Esophagus muscularis mucosa (tissue), 4 donors: ENCODE measurements at places on chromosomes 11 and 22.

- no peaks in the 10 kb centered on the region for H3K27me3 ChIP-seq
- no peaks in the 10 kb centered on the region for H3K4me1 ChIP-seq
These were observed 323.7 kb upstream of the NARS2 start for GRCh38 chr11:78898266-78898775.

GRCh38 chr22:19419086-19419463 is 12.5 kb downstream of the HIRA start:
- peaks cover 23% of the 10 kb centered on the region for H3K4me1 ChIP-seq
- H3K4me3 ChIP-seq, result no peak overlapping the region
- peaks cover 4% of the 10 kb centered on the region for H3K36me3 ChIP-seq

DNA sequence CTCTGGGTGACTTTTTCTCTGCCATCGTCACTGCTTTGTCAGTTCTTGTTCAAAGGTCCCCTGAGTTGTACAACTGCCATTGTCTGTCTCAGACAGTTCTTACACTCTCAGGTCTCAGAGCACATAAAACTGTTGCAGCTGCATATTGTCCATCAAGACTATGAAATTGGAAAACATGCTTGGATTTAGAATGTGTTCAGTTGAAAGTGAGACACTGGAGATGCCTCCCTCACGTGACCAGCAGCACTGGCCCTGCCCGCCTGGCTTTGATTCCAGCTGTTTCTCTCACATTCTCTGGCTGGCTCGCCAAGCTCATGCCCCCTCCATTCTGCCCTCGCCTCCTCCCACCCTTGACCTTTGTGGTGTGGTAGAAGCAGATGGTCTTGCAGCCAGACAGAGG is 244.2 kb downstream of the NTM start:
- DNase-seq, result no peak
- H3K36me3 ChIP-seq, result no peaks in the 10 kb centered on the region
- no peak overlapping the region for H3K4me3 ChIP-seq

DNA sequence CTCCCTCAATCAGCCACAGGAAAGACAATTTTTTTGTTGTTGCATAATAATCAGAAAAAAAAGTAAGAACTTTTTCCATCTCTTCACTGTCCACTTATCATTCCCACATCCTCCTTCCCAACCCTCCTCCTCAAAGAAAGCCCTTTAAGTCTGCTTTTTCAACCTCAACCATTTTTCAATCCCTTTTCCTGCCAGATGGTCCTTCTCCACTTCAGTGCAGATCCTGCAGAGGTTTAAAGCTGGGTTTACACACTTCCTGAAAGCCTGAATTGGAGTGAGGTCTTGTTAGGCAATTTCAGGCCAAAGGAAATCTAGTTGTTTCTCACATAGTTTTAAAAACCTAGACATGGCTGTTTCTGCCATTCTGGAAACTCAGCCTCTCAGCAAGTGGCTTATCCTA is 78.3 kb downstream of the RPL27A start:
- H3K4me3 ChIP-seq, result no peak overlapping the region
- H3K4me1 ChIP-seq, result peaks cover 80% of the 10 kb centered on the region
- H3K27ac ChIP-seq, result peak overlapping the region; percentile 88
- no peaks in the 10 kb centered on the region for H3K27me3 ChIP-seq
- no peak for DNase-seq
- H3K36me3 ChIP-seq, result no peaks in the 10 kb centered on the region

GRCh38 chr11:44383246-44383645 is 73.3 kb upstream of the ALX4 start:
- no peak for DNase-seq
- H3K4me3 ChIP-seq, result no peak overlapping the region
- no peak overlapping the region for H3K27ac ChIP-seq
- H3K36me3 ChIP-seq, result no peaks in the 10 kb centered on the region

DNA sequence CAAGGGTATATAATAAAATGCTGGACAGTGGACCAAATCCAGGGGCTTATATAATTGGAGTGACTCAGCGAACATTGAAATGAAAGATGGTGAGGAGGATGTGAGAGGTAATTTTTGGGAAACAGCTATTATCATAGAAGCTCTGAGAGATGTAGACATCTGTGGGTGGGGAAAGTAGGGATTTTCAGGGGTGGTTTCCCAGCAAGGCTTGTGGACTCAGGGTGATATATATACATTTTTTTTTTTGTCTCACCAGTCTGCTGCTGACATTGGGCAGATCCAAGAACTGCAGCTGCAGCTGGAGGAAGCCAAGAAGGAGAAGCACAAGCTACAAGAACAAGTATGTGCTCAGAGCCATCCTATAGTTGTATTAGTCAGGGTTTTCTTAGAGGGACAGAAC is 208.1 kb downstream of the MYO18B start:
- no peaks in the 10 kb centered on the region for H3K36me3 ChIP-seq
- no peak for DNase-seq
- no peak overlapping the region for H3K27ac ChIP-seq
- H3K27me3 ChIP-seq, result no peaks in the 10 kb centered on the region
- no peak overlapping the region for H3K4me3 ChIP-seq

DNA sequence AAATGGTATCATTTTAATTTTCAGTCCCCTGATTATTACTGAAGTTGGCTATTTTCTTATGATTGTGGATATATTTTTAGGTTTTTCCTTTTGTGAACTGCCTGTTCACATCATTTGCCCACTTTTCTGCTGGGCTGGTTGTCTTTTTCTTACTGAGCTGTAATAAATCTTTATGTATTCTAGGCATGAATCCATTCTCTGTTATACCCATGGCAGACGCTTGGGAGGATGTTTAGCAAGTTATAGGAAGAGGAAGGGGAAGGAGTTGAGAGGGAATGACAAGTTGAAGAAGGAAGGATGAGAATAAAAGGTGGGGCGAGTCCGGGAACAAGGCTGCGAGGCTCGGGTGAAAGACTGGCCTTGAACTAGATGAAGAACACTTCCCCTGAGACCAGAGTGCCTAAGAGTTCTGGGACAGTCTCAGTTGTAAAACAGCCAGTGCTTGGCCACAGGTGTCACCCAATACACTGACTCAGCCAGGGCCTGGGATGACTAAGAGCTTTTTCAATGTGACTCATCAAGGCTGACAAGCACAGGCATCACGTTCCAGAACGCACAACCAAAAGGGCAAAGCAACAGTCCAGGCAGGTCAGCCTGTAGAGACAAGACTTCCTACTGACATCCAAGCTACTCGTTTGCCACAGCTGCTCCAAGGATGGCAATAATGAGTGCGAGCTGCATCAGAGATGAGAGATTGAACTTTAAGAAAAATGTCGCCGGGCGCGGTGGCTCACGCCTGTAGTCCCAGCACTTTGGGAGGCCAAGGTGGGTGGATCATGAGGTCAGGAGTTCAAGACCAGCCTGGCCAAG is 35.2 kb downstream of the LRFN4 start:
- DNase-seq, result no peak
- no peaks in the 10 kb centered on the region for H3K36me3 ChIP-seq

GRCh38 chr11:2113776-2114175 is 25.4 kb downstream of the IGF2 start:
- peaks cover 10% of the 10 kb centered on the region for H3K4me1 ChIP-seq
- DNase-seq, result no peak
- H3K4me3 ChIP-seq, result no peak overlapping the region
- H3K27ac ChIP-seq, result no peak overlapping the region
- no peaks in the 10 kb centered on the region for H3K27me3 ChIP-seq
- H3K36me3 ChIP-seq, result no peaks in the 10 kb centered on the region

GRCh38 chr11:16924462-16924825 is 89.8 kb downstream of the PLEKHA7 start:
- no peaks in the 10 kb centered on the region for H3K27me3 ChIP-seq
- no peaks in the 10 kb centered on the region for H3K36me3 ChIP-seq
- no peak for DNase-seq
- peaks cover 29% of the 10 kb centered on the region for H3K4me1 ChIP-seq

- DNase-seq, result no peak
- peaks cover 11% of the 10 kb centered on the region for H3K4me1 ChIP-seq
- peaks cover 11% of the 10 kb centered on the region for H3K36me3 ChIP-seq
- no peak overlapping the region for H3K27ac ChIP-seq
These were observed 4.9 kb downstream of the LARGE2 start for GRCh38 chr11:45927332-45927683.

DNA sequence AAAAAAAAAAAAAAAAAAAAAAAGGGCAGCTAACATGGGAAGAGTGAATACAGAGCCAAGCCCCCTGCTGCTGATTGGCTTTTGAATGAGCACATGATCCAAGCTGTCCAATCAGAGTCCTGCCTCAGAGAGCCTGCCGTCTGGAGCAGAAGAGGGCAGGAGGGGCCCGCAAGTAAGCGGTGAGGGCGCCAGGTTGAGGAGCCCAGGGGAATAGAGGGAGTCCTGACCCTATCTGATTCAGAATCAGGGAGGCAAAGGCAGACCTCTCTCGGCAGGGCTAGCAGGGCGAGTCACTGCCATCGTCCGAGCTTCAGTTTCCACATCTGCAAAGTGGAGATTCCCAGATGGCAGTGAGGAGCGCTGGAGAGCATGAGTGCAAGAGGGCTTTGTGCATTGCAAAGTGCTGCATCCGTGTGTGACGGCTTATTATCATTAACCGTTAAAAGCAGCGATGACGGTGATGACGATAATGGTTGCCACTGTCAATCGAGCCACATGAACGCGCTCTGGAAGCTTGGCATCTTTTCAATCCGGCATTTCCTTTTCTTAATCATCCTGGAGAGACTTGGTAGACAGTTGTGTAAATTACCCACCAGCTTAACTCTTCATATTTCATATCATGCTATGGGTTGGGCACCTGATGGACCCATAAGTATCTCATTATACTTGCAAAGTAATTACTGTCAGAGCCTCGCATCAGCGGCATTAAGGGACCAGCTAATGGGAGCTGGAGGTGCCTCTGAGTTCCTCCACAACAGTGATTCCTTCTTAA is 68.6 kb upstream of the ATXN10 start:
- H3K27ac ChIP-seq, result no peak overlapping the region
- H3K36me3 ChIP-seq, result no peaks in the 10 kb centered on the region
- DNase-seq, result no peak

- H3K27me3 ChIP-seq, result peaks cover 58% of the 10 kb centered on the region
- no peak overlapping the region for H3K4me3 ChIP-seq
- no peaks in the 10 kb centered on the region for H3K36me3 ChIP-seq
- H3K4me1 ChIP-seq, result peaks cover 13% of the 10 kb centered on the region
- no peak overlapping the region for H3K27ac ChIP-seq
These were observed 1.9 kb downstream of the BTG4 start for GRCh38 chr11:111510311-111510710.

DNA sequence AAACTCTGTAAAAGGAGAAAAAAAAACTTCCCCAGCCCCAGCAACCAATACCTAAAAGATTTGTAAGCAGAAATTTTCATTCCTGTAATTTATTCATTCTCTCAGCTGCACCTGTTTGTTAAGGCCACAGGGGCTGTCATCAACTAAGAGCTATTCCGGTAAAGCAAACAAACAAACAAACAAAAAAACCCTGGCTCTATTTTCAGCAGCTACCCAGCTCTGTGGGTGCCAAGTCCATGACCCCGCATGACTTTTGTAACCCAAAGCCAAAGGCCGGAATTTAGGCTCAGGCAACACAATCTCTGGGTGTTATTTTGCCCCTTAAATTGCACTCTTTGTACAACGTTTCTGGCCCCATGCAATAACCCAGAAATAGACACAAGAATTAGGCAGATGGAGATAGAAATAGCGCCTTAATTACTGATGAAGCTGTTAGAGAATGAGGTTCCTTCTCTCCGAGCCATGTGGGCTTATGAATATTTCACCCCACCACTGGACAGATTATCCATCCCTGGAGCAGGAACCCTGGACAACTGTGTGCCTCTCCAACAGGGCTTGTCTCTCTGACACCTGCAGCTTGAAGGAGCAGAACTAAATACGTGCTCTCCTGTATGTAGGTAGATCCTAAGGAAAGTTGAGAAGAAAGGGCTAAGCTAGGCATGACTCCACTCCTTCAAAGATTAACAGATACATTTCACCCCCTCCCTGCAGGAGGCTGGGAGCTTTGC is 29.4 kb downstream of the APOL6 start:
- no peaks in the 10 kb centered on the region for H3K27me3 ChIP-seq
- no peak overlapping the region for H3K27ac ChIP-seq
- no peak for DNase-seq
- H3K4me1 ChIP-seq, result no peaks in the 10 kb centered on the region

- DNase-seq, result peak; percentile 45
- no peak overlapping the region for H3K4me3 ChIP-seq
- H3K27ac ChIP-seq, result no peak overlapping the region
- H3K27me3 ChIP-seq, result peaks cover 49% of the 10 kb centered on the region
- H3K4me1 ChIP-seq, result no peaks in the 10 kb centered on the region
- no peaks in the 10 kb centered on the region for H3K36me3 ChIP-seq
These were observed 121.2 kb upstream of the VPREB1 start for GRCh38 chr22:22123118-22123959.

GRCh38 chr11:85831050-85831449 is 20.1 kb upstream of the SYTL2 start:
- no peaks in the 10 kb centered on the region for H3K27me3 ChIP-seq
- H3K36me3 ChIP-seq, result no peaks in the 10 kb centered on the region
- no peak for DNase-seq
- H3K4me1 ChIP-seq, result peaks cover 11% of the 10 kb centered on the region
- no peak overlapping the region for H3K27ac ChIP-seq

DNA sequence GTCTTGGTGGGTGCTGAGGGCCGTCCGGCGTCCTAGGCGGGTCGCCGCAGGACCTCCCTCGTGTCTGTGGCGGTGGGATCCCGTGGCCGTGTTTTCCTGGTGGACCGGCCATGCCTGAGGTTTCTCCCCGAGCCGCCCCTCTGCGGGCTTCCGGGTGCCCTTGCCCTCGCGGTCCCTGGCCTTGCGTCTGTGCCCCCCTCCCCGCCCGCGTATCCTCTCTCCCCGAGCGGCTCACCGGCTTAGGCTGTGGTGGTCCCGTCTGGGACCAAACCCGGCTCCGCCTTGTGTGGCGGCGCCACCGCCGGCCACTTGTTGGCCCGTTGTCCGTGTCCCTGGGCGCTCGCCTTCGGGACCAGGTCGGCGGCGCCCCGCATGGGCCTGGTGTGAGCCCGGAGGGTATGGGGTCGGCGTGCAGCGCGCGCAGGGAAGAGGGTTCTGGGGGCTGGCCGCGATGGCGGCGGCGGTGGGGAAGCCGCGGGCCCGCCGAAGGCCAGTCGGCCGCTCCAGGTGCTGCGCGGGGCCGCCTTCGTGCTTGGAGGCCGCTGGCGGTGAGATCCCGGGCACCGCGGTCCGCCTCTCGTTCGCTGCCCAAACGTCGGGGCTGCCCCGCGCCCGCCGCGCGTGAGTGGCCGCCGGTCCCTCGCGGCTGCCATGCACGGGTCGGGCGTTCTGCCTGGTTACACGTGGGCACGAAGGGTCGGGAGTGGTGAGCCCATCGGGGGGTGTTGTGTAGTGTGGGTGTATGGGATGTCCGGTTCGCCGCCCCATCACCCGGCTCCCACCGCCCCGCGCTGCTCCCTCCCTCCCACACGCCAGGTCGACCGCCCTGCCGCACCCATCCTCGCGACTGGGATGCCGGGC is 3899.1 kb upstream of the OR11H1 start:
- H3K27ac ChIP-seq, result no peak overlapping the region
- peak; percentile 78 for DNase-seq
- H3K4me1 ChIP-seq, result no peaks in the 10 kb centered on the region
- no peak overlapping the region for H3K4me3 ChIP-seq
- no peaks in the 10 kb centered on the region for H3K27me3 ChIP-seq

DNA sequence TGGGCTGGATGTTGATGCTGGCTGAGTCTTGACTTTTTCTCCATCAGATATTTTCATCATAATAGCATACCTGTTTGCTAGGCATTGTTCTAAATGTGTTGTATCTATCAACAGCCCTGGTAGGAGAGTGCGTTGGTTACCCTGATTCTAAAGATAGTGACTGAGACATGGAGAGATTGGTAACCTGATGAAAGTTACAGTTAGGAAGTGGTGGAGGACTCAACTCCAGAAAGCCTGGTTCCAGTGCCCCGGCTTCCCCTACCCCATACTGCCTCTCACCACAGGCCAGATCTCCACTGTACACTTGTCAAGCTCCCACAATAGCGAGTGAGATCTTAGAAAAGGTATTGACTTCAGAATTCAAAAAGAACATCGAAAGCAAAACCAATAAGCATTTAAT is 22.8 kb upstream of the RELT start:
- H3K27ac ChIP-seq, result no peak overlapping the region
- DNase-seq, result no peak
- H3K4me1 ChIP-seq, result peaks cover 36% of the 10 kb centered on the region
- no peak overlapping the region for H3K4me3 ChIP-seq
